ENCODE measurements at places on chromosomes 1 and 21.

- no peak for DNase-seq
Observed at GRCh38 chr21:45401054-45401518, 3.9 kb upstream of the COL18A1 start.

GRCh38 chr1:1109743-1110142, 6.1 kb downstream of the C1orf159 start:
- no peak for DNase-seq

GRCh38 chr1:2126331-2127186, 68.0 kb downstream of the FAAP20 start:
- DNase-seq, result no peak

DNA sequence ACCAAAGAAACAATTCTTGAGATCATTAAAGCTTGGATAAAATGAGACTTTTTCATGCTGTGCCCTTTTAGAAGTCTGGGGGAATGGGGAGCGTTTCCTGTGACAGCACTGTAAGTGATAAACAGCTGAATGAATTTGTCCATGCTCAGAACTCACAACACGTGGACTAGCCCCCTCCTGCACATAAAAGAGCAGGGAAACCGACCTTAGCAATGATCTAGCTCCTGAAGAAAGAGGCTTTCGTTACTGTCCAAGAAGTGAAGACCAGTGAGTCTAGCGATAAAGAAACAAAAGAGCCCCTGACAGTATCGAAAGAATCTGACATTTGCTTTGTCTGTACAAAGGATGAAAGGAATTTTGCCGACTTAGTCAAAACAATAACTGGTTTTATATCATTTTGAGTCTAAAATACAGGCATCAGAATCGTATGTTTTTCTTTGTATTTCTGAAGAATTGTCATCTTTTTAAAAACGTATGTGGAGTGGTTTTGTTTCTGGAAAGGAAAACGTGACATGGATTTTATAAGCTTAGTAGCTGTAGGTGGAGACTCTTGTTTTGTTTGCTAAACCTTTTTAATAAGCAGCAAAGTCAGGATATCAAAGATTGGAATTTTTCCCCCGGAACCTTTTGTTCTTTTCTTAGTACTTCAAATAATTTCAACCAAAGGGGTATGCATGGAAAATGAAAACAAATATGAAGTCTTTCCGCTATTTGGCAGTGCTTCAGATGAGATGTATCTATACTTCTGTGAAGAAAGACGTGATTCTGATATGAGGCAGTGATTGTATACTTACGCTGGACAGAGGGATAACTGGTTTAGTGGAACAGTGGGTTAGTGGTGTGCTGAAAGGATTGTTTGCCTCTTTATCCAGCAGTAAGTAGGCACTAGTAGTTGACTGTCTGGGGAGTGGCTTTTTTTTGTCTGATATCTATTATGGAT, 61.0 kb downstream of the MAST2 start:
- no peak for DNase-seq

GRCh38 chr1:226433341-226433720, 25.4 kb upstream of the PARP1 start:
- no peak for DNase-seq

DNA sequence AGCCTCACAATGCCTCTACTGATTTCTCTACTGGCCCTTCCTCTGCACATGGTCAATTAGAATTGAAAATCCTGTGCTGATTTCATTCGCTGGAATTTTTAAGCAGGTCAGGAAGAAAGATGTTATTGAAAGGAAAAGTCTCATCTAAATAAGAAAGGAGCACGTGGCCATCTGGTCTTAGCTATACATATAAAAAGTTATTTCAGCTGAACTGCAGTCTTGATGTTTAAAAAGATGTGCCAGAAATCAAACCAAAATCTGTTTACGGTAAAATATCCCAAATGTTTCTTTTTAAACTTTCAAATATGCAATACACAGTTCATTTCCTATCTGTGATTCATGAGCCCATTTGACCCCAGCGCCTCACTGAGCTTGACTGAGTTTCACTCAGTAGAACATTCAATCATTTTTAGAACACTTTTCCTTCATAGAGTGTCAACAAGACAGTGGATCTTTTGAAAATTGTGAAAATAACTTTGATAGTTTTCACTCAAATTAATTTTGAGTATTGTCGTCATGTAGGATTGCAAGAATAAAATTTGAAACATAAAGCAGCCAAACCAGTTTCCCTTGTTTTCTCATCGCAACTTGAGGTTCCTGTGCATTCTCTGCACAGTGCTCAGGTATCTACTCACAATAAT, 293.6 kb downstream of the PTPRC start:
- DNase-seq, result no peak

- DNase-seq, result no peak
Observed at GRCh38 chr1:3067671-3068563, 1.1 kb upstream of the PRDM16 start.

GRCh38 chr1:150976401-150976821, 1.8 kb upstream of the CERS2 start:
- no peak for DNase-seq

- peak; percentile 29 for DNase-seq
Observed at GRCh38 chr1:169484683-169485430, 887 bp downstream of the SLC19A2 start.

DNA sequence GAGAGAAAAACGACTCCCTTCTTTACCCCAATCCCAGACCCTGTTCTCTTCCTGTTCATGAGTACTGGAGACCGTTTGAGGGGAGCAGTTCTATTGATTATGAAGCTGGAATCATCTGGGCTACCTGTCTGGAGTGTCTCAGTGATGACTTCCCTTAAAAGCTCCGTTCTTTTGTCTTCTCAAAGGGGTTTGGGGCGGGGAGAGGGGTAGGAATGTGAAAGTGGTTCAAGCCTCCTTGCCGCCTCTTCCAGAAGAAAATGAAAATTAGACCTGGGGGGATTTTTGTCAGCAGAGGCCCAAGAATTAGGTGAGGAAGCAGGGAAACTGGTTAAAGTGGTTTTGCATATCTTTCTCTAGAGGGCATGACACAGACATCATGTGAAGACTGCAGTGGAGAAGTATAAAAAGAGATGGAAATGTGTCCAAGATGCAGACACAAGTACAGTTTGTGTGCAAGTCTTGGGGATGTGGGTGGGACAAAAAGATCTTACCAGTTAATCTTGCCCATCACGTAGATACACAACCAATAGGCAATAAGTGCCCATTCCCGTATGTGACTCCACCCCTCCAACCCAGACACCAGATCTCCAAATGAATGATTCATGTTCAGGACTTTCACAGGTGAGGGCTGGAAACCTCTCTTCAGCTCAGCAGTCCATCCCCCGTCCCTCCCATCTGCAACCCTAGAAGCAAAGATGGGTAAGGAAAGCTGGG, 470 bp upstream of the MTMR11 start:
- peak; percentile 85 for DNase-seq

DNA sequence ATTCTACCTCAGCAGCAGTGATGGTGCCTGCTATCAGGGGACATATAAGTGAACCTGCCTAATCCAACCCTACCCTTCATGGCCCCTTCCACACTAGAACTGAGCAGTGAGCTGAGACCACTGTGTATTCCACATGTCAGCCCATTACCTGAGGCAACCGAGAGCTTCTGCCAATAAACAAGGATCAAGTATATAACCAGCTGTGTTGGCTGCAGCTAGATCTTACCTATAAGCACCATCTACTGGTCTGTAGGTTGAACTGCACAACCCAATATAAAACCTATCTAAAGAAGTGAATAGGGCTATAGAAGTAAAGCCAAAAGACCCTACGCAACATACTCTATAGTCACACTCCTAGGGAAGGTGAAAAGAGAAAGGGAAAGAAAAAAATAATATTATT, 376.9 kb downstream of the HHIPL2 start:
- no peak for DNase-seq

- DNase-seq, result no peak
Observed at GRCh38 chr1:227459326-227459841, 104.0 kb upstream of the ZNF678 start.

Measured in NCI-H187 (cell line).